ENCODE measurements at places on chromosomes 7 and 10.

DNA sequence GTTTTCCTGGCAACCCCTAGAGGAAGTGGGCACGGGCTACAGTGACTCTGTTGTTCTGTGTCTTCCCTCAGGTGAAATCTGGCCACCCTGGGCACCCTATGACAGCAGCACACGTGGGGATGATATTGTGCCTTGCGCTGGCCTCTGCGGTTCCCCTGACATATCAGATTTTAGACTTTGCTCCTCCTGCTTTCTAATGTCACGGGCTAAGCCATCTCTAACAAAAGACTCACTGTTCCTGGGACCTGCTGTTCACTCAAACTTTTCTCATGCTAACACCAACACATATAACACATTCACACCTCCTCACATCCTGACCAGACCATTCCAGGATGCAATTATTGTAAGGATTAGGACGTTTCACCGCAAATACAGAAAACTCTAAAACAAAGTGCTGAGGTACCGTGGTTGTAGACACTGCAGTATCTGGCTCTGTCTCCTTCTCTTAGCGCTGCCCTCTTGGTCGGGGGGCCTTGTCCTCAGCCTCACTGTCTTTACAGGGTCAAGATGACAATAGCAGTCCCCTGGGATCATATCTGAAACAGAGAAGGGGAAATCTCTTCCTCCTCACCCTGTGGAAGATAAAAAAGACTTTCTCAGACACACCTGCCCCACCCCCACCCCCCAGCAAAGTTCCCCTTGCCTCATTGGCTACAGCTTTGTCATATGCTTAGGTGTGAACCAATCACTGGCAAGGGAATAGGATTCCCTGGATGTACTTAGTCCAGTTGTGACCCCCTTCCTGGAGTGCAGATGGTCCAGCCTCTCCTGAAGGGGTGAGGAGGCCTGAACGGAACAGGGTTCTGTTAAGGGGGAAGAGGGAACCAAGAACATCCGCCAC, 14.1 kb downstream of the CHN2 start:
- no peak for DNase-seq

DNA sequence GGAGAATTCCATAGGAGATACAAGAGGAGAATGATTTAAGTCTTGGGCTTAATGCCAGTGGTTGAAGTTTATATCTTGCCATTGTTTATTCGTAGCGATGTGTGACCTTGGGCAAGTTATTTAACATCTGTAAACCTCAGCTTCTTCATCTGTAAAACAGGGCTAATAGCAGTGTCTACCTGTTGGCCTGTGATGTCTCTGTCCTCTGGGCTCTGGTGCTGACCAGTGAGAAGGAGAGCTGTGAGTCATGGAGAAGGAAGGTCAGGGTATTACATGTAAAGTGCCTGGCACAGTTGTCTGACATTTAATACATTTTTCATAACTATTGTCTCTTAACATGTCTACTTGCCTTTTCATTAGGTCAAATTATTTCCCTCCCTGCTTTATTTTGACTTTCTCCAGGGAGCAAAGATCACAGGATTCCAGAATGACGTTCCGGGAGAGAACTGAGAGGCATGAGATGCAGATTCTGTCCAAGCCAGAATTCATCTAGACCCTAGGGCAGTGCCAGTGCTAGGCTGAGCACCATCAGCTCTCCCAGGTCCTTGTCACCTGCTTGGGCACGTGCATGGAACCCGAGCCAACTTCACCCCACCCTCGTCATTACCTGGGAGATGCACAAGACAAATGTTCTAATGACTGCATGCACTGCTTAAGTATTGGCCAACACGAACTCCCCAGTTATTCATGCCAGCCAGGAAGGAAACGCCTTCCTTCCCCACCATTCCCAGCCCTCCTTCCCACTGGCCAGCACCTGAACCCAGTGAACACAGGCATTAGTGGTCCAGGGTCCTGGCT, 187.9 kb downstream of the DPY19L1 start:
- DNase-seq: no peak

- no peak for DNase-seq
Observed at GRCh38 chr7:141208539-141208938, 134.7 kb downstream of the TMEM178B start.

GRCh38 chr10:37434091-37434490, 308.7 kb downstream of the ANKRD30A start:
- DNase-seq: no peak

GRCh38 chr10:71727105-71727737, 7.6 kb upstream of the C10orf105 start:
- DNase-seq: no peak

GRCh38 chr7:13151978-13152377, 464.5 kb downstream of the ARL4A start:
- DNase-seq: no peak

GRCh38 chr10:90125456-90126255, 424.3 kb downstream of the KIF20B start:
- DNase-seq: no peak

DNA sequence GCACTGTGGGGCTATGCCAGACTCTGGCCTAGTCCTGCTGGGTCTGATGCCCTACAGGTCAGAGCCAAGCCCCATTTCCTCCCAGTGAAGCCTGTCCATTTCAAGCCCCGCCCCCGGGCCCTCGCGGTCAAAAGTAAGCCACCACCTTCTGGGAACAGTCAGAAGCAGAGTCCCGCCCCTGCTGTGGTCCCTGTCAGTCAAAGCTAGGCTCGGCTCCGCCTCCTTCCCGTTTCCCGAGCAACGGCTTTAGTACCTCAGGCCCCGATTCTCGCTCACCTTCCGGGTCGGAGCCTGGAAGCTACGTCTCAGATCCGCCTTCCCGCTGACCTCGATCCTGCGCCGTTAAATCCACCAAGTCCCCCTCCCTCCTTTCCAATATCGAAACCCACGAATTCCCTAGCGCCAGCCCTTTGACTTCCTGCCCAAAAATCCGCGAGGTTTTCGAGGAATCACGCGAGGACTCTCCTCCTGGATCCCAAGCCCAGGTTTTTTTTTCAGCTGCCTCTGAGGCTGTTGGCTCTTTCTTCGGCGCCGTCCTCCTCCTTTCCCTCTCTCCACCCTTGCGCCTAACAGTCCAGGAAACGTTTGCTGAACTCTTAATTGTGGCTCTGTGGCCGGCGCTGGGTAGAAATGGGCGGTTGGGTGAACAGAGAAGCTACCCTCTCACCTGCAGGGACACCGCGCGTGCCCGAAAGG, 11.8 kb downstream of the SFXN3 start:
- DNase-seq: peak; percentile 75

DNA sequence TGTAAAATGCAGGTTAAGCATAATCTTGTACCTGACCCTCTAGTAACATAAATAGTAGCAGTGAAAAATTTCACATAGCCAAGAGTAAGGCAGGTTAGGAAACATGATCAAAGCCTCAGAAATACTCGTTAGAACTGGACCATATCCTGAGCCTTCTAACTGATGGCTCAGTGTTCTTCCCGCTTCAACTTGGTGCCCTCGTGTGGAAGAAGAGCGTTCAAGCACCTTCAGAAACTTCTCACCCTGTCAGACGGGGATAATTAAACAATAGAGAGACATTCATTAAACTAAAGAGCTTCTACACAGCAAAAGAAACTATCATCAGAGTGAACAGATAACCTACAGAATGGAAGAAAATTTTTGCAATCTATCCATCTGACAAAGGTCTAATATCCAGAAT, 124.5 kb downstream of the MYOF start:
- DNase-seq: no peak

- DNase-seq: no peak
Observed at GRCh38 chr7:53218730-53219504, 183.5 kb downstream of the POM121L12 start.

DNA sequence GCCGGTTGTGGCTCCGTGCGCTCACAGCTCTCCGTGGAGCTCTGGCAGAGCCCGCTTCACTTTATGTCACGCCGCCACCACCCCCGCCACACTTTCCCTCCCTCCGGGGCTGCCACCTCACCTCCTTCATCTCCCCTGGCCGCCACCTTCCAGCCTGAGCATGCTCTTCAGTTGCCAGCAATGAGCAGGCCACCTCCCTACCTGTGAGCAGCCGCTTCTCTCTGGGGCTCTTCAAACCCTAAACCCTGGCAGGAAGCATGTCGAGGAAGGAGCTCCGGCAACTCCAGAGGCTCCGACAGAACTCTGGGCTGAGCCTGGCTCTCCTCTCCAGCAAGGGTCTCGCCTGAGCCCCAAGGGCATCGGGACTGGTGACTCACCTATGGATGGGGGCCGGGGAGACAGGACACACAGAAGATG, 36.7 kb downstream of the GBX1 start:
- DNase-seq: no peak

- DNase-seq: peak; percentile 79
Observed at GRCh38 chr7:121313793-121314676, 14.8 kb upstream of the WNT16 start.

DNA sequence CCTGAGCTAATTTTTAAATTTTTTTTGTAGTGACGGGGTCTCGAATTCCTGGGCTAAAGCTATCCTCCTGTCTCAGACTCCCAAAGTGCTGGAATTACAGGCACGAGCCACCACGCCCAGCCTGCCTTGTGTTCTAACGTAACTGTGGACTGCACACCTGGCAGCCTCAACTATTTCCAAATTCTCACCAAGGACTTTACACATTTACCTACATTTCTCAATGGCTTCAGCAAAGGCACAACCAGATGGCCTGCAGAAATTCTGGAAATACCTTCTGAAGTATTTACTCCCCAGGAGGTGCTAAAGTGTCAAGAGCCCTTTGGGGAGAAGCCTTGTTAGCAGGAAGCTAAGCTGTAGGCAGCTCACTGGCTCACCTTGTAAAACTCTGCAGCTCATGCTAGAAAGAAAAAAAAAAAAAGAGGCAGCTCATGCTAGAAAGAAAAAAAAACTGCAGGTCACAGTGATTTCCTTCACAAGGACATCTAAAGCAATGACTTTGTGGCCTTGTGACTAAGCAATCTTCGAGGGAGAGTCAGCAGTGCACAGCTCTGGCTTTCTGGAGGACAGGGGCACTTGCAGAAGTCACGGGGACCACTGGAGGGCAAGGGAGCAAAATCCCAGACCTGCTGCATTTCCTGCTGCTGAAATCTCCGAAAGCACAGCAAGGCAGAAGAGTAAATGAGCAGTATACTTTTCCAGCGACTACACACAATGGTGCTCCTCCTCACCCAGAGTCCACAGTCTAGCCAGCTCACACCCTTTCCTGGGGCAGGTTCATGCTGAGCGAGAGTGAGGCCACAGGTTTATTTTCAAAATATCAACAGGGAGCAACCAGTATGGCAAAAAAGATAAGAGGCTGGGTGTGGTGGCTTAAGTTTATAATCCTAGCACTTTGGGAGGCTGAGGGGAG, 40.4 kb downstream of the BAIAP2L1 start:
- no peak for DNase-seq

GRCh38 chr10:1294748-1295147, 238.6 kb downstream of the WDR37 start:
- no peak for DNase-seq

- no peak for DNase-seq
Observed at GRCh38 chr7:42753811-42754363, 158.0 kb downstream of the C7orf25 start.

GRCh38 chr10:8487346-8487745, 432.9 kb downstream of the GATA3 start:
- no peak for DNase-seq

DNA sequence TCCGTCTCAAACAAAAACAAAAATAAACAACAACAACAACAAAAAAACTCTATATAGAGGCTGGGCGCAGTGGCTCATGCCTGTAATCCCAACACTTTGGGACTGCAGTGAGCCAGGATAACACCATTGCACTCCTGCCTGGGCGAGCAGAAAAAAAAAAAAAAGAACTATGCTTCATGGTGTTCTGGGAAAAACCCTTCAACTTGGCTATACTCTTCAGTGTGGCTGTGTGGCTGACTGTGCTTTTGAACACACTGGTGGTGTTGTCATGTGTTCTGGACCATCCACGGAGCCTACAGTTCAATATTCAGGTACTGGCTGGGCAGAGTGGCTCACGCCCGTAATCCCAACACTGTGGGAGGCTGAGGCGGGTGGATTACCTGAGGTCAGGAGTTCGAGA, 26.5 kb downstream of the SNX8 start:
- DNase-seq: no peak

DNA sequence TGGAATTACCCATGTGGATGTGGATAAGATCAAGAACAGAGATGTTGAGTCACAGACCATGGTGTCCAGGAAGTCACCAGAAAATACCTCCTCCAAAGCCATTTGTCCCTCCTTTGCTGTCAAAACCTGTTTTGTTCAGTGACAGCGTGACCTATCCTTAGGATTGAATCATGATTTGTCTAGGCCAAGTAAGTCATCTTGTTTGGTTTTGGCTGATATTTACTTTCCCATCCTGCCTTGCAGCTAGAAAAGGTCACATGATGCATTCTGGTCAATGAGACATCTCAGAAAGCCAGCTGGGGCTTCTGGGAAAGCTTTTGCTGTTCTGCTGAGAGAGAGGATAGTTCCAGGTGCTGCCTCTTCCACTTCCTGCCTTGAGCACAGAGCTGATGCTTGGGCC, 225.3 kb upstream of the ZMIZ1 start:
- DNase-seq: no peak

- no peak for DNase-seq
Observed at GRCh38 chr7:71470830-71471229, 338.9 kb downstream of the GALNT17 start.

DNA sequence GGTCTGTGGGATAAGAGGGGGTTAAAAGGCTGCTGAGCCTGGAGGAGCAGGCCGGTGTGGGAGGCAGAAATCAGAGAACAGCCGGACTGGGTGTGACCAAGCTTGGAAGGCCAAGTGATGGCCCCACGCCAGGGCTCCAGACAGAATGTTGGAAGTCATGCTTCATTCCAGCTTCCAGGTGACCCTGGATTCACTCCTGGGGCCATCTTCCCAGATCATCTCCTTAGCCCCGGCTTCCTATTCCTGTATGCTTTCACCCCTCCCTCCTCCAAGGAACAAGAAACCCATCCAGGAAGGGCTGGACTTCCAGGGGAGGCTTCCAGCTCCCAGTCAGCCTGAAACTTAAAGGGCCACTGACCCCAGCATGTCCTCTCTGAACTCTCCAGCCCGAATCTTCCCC, 1.0 kb downstream of the INMT start:
- no peak for DNase-seq

- DNase-seq: no peak
Observed at GRCh38 chr7:48904975-48905374, 19.4 kb upstream of the CDC14C start.

DNA sequence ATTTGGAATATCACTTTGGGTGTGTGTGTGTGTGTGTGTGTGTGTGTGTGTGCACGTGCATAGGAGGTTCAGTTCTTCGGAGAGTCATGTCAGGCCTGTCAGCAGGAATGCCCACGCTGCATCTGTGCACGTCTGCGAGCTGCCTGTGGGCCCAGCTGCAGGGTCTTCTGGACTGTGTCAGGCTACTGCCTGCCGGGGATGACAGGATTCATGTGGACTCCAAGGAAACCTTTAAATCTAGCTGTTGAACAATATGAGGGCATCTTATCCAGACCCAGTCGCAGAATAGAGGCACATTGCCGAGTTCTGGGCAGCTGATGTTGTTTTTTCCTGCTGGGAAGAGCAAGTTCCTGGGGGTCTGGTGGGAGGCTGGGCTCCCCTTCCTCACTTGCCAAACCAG, 19.0 kb downstream of the AQP1 start:
- DNase-seq: no peak

DNA sequence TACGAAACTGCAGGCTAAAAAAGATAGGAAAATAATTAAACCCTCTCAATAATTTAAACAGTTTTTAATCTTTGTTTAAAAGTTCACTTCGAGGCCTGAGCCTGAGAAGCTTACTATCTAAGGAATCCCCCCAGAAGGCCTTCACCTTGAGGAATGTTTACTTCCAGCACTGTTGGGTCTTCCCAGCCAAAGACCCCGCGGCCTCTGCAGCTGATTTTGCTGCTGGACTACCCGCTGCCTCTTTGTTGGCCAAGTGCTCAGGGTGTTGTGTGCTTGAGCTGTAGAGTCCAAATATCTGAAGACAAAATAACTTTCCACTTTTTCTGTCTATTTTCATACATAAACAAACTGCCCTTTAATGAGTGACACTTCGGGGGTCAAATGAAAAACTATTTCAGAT, 292.7 kb downstream of the GLRX3 start:
- DNase-seq: no peak
